ENCODE measurements at places on chromosomes 7 and 10.

GRCh38 chr7:4742051-4742573, 33.3 kb upstream of the AP5Z1 start:
- DNase-seq: no peak

- no peak for DNase-seq
Measured at GRCh38 chr10:128972036-128972405, 495.0 kb upstream of the MGMT start.

DNA sequence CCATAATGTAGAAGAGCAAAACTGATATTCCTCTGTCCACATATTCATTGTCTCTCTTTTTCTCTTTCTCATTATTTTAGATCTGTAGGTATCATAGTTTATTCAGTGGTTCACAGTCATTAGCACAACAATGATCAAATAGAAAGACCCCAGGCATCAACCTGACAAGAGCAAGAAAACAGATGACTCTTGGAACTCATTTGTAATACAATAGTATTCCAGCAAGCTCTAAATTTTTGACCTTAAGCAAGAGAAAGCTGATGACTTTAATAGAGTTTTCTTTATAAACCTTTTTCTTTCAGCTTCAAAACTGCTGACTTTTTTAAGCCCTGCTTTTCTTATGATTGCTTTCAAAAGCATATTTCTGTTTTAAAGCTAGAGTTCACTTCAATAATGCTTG, 507.5 kb upstream of the SORCS1 start:
- no peak for DNase-seq

DNA sequence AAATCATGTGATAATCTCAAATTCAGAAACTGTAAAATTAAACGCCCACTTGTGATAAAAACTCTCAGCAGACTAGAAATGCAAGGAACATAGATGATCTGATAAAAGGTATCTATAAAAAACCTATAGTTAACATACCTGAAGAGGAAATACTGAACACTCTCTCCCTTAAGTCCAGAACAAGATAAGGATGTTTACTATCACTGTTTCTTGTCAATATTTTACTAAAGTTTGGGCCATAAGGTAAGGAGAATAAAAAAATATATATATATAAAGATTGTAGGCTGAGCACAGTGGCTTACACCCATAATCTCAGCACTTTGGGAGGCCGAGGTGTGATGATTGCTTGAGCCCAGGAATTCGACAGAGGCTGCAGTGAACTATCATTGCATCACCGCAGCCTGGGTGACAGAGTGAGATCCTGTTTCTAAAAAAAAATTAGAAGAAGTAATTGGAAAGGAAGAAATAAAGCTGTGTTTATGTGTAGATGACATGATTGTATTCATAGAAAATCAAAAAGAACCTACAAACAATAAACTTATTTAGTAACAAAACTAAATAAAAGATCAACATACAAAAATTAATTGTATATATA, 28.4 kb downstream of the MPLKIP start:
- no peak for DNase-seq

DNA sequence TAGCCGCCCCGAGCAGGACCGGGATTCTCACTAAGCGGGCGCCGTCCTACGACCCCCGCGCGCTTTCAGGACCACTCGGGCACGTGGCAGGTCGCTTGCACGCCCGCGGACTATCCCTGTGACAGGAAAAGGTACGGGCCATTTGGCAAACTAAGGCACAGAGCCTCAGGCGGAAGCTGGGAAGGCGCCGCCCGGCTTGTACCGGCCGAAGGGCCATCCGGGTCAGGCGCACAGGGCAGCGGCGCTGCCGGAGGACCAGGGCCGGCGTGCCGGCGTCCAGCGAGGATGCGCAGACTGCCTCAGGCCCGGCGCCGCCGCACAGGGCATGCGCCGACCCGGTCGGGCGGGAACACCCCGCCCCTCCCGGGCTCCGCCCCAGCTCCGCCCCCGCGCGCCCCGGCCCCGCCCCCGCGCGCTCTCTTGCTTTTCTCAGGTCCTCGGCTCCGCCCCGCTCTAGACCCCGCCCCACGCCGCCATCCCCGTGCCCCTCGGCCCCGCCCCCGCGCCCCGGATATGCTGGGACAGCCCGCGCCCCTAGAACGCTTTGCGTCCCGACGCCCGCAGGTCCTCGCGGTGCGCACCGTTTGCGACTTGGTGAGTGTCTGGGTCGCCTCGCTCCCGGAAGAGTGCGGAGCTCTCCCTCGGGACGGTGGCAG, at the start of gene MGMT:
Gene MGMT, plus strand, starts transcription at position 539 of the 656 bp plus-strand sequence.
- DNase-seq: no peak
